Activated CD4-positive, alpha-beta T cell treated with anti-CD3 and anti-CD28 coated beads, Interleukin-2, amount 10 ng/mL, durations not matched to agents 24 days and 14 days (primary cell): ENCODE measurements at places on chromosomes 5 and 9. TPM values are rescaled to one million over a fixed set of nuclear protein-coding genes. Genes with fewer than 3 reads are reported as not detected.

Gene SLC25A25
- total RNA-seq, result 12.2 and 14.0 TPM in 2 replicates

Gene LHX2
- total RNA-seq, result not detected in 2 replicates

Gene LCN1
- not detected in 2 replicates for total RNA-seq

Gene EXOC3
- 64.5 and 67.2 TPM in 2 replicates for total RNA-seq

Gene ST8SIA4
- 61.3 and 62.3 TPM in 2 replicates for total RNA-seq

Gene NXNL2
- not detected in 2 replicates for total RNA-seq

Gene DNM1
- 0.95 and 1.5 TPM in 2 replicates for total RNA-seq

Gene PPP1R26
- total RNA-seq, result 0.69 and 0.82 TPM in 2 replicates

Gene F12
- 2.7 and 2.8 TPM in 2 replicates for total RNA-seq

GRCh38 chr5:22908129-22908528, 55.0 kb upstream of the CDH12 start:
- no peak overlapping the region for H3K4me3 ChIP-seq
- no peaks in the 10 kb centered on the region for H3K27me3 ChIP-seq
- no peaks in the 10 kb centered on the region for H3K36me3 ChIP-seq
- H3K27ac ChIP-seq, result no peak overlapping the region

DNA sequence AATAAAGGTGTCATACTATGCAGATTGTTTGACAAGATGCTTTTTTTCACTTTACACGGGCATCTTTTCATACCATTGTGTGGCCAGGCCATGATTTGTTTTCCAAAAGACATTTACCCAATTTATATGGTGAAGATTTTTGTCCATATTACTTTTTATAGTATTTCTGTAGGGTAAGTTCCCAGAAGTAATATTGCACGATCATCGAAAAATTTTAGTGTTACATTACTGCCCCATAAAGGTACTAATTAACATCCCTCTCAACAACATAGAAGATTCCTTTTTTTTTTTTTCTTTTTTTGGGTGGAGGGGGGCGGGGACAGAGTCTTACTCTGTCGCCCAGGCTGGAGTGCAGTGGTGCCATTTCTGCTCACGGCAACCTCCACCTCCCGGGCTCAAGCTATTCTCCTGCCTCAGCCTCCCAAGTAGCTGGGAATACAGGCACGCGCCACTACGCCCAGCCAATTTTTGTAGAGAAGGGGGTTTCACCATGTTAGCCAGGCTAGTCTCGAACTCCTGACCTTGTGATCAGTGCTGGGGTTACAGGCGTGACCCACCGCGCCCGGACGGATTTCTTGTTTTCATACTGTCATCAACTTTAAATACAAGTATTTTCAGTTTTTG, 1.2 kb upstream of the ROPN1L start:
- peaks cover 27% of the 10 kb centered on the region for H3K36me3 ChIP-seq
- H3K27ac ChIP-seq, result no peak overlapping the region
- no peak for DNase-seq
- peaks cover 7% of the 10 kb centered on the region for H3K27me3 ChIP-seq
- peak overlapping the region; percentile 30 for H3K4me3 ChIP-seq

- H3K36me3 ChIP-seq, result peaks cover 11% of the 10 kb centered on the region
- no peak overlapping the region for H3K27ac ChIP-seq
- H3K27me3 ChIP-seq, result no peaks in the 10 kb centered on the region
- no peak overlapping the region for H3K4me3 ChIP-seq
Observed at GRCh38 chr5:60896991-60897390, 47.9 kb downstream of the ERCC8 start.

DNA sequence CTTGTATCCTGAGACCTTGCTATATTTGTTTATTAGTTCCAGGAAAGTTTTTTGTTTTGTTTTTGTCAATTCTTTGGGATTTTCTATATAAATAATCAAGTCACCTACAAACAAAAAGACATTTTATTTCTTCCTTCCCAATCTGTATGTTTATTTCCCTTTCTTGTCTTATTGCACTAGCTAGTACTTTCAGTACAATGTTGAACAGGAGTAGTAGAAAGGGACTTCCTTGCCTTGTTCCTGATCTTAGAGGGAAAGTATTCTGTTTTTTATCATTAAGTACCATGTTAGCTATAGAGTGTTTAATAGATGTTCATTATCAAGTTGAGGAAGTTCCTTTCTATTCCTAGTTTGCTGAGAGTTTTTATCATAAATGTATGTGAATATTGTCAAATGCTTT, 119.5 kb upstream of the TLE4 start:
- no peaks in the 10 kb centered on the region for H3K4me1 ChIP-seq
- peaks cover 4% of the 10 kb centered on the region for H3K27me3 ChIP-seq
- H3K4me3 ChIP-seq, result no peak overlapping the region
- no peaks in the 10 kb centered on the region for H3K36me3 ChIP-seq

DNA sequence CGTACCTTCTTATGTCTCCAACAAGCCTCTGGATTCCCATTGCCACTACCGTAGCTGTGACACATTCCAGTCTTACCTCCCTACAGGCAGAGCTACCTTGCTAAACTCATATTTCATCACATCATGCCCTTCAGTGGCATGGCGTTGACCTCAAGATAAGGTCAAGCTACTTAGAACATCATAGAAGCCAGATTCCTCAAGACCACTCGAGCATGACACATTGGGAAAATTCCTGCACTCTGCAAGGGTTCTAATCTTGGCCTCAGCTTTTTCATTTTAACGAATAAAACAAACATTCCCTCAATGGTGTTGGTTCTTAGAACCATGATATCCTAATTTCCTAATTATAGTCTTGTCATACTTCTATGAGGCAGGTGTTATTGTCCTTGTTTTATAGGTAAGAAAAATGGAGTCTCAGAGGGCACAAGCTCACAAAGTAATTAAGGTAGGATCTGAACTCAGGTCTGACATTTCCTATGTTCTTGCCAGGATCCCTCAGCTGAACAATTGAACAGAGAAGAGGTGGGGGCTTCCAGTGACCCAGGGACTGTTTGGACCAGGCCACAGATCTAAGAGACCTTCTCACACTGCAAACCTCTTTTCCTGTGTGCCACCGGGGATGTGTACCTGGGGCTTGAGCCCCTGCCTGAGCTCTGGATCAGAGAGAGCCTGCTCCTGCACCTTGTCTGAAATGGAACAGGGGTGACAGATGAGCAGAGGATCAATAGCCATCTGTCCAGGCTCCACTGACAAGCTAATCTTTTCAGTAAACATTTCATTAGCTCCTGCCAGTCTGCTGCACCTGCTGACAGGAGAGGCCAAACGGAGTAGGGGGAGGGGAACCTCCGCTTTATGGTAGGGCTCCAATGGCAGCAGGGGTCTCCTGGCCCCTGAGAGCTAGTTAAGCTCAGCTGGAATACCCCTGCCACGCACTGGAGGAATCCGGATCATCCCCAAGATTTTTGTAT, 49.3 kb downstream of the ALG2 start:
- H3K36me3 ChIP-seq, result no peaks in the 10 kb centered on the region
- no peak for DNase-seq
- H3K4me1 ChIP-seq, result peaks cover 25% of the 10 kb centered on the region
- H3K4me3 ChIP-seq, result no peak overlapping the region

DNA sequence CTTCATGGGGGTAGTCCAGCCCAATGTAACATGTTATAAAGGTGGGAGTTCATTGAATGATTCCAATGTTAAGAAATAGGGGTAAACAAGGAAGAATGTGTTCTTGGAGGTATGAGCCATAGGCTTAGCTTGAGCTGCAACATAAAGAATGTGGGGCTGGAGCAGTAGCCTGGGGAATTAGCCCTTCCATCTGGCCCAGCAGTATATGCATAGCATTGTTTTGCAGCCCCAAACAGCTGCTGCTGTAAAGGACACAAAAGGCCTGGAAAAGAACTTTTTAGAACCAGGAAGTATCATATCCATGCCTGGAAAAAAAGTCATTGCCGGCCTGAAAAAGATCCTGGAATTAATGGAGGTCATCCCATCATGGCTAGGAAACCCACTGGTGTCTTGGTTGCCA, 55.8 kb upstream of the SMARCA2 start:
- DNase-seq, result no peak
- no peak overlapping the region for H3K27ac ChIP-seq
- no peaks in the 10 kb centered on the region for H3K4me1 ChIP-seq
- peaks cover 19% of the 10 kb centered on the region for H3K27me3 ChIP-seq
- H3K36me3 ChIP-seq, result no peaks in the 10 kb centered on the region

DNA sequence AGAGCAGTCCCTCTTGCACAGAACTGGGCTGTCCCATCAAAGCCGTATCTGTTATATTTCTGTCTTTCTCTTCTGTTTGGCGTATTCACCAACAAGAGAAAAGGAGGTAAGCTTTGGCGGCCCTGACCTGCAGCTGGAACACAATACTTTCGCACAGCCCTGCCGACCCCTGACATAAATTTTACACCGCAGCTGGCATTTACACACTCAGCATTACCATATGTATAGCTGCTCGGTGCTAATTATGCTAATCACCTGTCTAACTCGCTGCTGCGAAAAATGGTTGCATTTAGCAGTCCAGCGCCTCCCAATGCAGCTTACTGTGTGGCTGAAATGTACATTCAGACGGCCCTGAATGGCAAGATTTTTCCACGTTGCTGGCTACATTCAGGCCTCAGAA, 20.8 kb downstream of the PTCH1 start:
- peaks cover 28% of the 10 kb centered on the region for H3K27me3 ChIP-seq
- peaks cover 32% of the 10 kb centered on the region for H3K4me1 ChIP-seq
- no peak overlapping the region for H3K4me3 ChIP-seq
- H3K27ac ChIP-seq, result no peak overlapping the region
- DNase-seq, result no peak
- no peaks in the 10 kb centered on the region for H3K36me3 ChIP-seq

DNA sequence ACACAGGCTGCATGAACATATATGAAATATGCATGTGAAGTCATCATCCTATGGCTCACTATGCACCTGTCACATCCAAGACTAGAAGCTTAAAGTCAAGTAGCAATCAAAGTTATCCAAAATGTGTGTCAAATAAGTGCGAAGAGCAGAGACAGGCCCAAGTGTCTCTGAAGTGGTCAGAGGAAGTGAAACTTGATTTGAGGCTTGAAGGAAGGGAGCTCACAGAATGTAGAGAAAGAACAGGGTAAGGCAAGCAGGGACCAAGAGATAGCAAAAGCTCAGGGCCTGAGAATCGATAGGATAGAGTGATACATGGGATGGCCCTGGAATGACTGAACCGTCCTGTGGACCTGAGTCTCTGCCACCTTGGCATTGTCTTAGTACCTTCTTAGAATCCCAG, 274.3 kb upstream of the TRPC7 start:
- H3K27me3 ChIP-seq, result no peaks in the 10 kb centered on the region
- no peaks in the 10 kb centered on the region for H3K4me1 ChIP-seq
- DNase-seq, result no peak

- H3K36me3 ChIP-seq, result no peaks in the 10 kb centered on the region
- no peak overlapping the region for H3K4me3 ChIP-seq
- no peak overlapping the region for H3K27ac ChIP-seq
- no peaks in the 10 kb centered on the region for H3K27me3 ChIP-seq
- no peaks in the 10 kb centered on the region for H3K4me1 ChIP-seq
Observed at GRCh38 chr5:43837091-43837490, 234.1 kb downstream of the NNT start.
